NCI-H524 (cell line): ENCODE measurements at places on chromosomes 1 and 21.
A peak's percentile ranks its signal among the peaks of the same experiment; 100 is the strongest.

DNA sequence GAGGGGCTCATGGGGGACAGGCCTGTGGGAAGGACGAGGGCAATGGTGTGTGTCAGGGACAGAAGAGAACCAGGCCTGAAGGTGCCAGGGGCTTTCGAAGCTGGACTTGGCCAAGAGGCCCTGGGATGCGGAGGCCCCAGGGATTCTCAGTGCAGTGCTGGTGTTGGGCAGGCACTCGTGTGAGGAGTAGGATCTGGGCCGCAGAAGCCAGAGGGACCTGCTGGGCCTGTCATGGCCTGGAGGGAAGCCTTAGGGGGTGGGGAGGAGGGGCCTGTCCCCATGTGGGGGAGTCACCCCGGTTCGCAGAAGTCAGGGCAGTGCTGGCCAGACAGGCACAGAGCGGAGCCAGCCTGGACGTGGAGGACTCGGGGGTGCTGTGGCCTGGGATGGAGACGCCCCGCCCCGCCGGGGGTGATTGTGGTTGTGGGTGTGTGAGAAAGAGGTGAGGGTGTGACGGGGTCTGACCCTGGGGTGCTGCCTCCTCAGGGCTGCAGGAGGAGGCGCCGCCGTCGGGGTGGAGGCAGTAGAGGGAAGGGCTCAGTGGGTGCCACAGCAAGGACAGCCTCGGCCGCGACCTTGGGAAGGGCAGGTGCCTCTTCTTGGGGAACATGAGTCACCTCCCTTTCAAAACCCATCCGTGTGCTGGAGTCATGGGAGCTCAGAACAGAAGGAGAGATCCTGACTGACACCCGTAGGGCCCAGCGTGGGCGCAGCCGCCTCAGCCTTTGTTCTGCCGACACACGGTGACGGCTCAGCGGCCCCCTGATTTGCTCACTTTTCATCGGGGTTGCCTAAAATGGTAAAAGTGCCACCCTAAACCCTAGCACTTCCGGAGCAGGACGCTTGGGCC, 33.9 kb downstream of the FAAP20 start:
- DNase-seq, result no peak

DNA sequence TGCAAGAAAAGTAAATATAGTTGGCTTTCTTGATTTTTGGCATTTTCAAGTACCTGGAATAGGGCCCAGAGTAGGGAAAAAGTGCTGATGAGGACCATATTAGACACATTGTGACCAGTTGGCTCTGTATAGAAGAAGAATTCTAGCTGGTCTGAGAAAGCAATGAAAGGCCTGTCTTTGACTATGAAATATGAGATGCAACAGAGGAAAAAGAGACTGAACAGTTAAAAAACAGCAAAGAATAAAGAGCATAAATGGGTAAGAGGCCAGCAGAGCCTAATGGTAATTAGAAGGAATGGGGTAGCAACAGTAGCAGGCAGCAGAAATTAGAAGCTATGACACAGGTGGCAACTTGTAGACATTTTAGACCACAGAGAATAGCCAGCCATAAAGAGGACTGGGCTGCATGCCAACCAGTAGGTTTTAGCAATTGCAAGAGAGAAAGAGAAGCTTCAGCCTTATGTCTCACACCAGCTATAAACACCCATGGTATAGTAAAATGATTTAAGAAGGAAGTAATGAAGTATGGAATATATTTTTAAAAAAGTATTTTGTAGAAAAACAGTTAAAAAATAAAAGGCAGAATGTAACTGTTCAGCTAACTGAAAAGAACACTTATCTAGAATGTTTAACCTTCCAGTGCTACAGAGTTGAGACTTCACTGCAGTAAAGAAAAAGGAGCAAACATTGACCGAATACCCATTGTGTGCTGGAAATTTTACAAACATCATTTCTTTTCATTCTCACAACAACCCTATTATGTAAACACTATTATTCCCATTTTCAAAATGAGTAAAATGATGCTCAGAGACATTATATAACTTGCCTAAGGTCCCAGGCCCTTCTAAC, 114.1 kb downstream of the LHX4 start:
- peak; percentile 93 for DNase-seq

DNA sequence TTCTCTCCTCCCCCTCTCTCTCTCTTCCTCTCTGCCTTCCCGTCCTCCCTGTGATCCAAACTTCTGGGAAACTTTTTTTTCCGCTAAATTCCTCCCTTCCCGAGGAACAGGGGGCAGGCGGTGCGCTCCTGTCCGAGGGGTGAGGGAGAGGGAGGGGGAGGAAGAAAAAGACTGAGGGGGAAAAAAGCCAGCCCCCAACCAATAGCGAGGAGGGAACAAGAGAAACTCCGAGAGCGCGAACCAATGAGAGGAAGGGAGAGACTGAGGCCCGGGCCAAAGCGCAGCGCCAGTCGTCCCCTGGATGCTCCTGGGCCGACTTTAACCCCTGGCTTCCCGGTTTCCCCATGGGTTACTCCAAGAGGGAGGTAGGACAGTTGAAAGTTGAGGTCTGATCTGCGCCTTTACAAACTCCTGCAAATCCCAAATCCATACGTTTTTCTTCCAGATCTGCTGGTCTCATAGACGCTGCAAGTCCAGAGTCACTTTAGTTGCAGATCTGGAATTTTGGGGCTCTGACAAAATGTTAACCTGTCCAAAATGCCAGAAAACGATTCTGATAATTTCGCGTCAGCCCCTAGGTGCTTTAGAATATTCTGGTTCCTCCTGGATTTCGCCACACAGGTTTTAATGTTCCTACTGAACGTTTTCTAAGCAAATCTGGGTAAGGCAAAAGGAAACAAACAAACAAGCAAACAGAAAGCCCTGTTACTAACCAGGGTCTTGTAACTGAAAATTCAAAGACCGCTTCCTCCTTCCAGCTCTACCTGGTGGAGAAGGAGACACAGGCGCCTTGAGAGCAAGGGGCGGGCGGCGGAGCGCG, at the start of gene TBX15:
Gene TBX15 (minus strand): TSS at position 158 of the 820 bp plus-strand sequence. CDS start 548 bp downstream, outside the sequence.
- no peak for DNase-seq

DNA sequence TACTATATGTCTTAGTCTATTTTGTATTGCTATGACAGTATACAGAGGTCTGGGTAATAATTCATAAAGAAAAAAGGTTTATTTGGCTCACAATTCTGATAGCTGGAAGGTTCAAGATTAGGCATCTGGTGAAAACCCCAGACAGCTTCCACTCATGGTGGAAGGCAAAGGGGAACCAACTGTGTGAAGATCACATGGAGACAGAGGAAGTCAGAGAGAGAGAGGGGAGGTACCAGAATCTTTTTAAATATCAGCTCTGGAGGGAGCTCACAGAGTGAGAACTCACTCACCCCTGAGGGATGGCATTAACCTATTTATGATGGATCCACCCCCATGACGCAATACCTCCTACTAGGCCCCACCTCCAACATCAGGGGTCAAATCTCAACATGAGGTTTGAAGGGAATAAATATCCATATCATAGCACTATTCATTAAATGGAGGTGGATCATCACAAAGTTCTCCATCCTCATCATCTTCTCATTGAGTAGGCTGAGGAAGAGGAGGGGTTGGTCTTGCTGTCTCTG, 290.5 kb downstream of the DSCAM start:
- no peak for DNase-seq

GRCh38 chr21:44359396-44359795, 6.0 kb downstream of the TRPM2 start:
- no peak for DNase-seq

DNA sequence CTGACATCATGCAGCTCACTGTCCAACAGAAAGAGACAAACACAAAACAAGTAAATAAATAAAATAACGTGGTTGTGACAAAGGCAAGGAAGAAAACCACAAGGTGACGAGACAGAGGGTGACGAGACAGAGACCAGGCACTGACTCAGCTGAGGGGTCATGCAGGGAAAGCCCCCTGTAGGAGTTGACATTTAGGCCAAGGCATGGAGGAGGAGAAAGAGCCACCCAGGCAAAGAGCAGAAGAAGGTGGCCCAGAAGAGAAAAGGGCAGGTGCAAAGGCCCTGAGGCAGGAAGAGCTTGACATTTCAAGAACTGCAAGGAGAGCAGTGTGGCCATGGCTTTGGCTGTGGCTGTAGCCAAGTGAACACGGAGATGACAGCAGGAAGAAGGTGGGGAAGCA, 65.1 kb upstream of the ID3 start:
- DNase-seq, result no peak
